ENCODE measurements at places on chromosomes 16 and 17.

DNA sequence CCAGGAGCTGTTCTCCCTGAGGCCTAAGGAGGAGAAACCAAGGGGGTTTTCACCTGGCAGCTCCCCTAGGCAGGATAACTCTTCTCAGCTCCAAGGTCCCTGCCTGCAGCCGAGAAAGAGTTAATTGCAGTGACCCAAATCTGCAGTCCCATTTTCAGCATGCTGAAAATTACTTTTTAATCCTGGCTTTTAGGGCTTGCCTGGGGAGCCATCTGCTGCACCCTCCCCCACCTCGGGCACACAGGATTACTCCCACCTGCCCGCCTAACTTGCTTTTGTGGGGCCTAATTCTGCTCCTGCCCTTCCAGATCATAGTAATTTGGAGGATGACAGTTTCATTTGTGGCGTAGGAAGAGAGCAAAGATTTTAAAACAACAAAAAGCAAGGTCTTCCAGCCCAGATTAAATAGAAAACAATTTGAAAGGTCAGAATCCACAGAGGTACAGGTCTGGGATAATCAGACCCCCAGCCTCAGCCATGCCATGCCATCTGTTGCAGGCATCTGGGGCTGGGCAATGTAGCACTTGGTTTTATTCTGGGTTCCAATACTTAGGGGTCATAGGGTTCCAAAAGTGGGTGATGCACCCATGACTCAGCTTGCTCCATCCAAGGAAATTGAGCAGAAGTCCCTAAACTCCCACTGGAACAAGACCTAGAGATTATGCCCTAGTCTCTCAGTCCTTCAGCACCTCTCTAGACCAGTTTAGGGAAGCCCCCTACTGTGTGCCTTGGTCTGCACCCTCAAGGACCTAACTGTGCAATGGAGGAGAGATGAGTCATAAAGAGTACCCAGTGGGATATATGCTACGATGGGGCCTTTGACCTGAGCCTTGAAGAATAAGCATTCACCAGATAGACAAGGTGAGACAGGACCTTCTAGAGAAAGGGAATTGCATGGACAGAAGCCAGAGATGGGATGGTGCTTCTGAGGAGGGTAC is 64.5 kb upstream of the NLK start:
- no peak for DNase-seq

DNA sequence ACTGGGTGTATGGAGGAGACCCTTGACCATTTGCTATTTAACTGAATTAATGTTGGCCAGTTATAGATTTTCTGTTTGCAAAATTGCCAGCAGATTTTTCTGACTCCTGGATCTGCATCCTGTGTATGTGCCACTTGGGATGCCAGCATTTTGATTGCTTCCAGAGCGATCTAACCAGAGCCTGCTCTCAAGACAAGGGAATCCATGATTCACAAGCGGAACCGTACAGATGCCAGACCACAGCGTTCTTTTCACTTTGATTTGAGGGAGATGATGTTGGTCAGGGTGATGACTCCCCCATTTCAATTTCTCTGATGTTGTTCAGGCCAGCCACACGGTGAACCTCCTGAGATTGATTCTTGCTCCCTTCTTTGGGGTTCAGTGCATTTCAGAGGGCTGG is 228.7 kb downstream of the CDH13 start:
- DNase-seq = peak; percentile 74

GRCh38 chr16:86814256-86814655 is 235.9 kb downstream of the FOXL1 start:
- DNase-seq = no peak

- DNase-seq = no peak
Measured at GRCh38 chr16:7571366-7571765, 238.7 kb downstream of the RBFOX1 start.

DNA sequence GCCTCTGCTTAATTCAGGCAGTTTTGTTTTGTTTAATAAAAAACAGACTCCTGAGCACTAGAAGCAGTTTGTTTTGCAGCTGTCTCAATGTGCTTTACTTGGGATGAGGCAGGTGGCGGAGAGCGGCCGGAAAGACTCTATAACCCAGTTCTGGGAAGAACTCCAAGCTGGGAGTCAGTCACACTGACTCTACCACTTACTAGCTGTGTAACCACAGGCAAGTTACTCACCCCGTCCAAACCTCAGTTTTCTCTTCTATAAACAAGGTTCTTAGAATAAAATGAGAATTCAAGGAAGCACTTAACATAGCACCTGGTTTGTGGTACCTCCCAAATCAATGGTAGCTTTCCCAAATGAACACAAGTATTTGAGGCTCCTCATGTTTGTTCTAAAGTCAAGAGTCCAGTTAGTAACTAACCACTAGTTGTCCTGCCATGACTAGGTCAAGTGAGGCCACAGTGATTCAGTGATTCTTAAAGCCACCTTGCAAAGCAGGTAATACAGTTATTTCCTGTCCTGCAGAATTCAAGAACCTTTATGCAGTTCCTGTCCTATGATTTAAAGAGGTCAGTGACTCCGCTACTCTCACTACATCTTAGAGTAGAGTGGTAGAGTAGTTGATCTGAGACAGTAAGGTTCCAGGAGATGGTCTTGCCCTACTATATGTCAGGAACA is 2.7 kb downstream of the TXNDC17 start:
- DNase-seq = peak; percentile 84

DNA sequence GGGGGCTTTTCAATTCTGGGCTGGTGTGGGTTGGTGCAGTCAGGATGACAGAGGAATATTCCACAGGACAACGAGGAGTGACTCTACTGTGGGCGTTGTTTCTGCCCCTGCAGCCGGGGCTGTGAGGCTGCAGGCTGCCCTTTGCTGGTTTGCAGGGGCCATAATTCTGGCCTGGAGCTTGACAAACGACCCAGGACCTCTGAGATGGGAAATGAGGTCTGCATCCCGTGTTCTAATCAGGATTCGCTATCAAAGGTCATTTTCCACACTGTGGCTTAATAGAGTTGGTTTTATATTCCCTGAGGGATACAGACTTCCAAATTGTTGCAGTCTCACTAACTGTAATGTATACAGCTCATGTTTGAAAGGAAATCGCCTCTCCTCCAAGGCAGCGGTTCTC is 180.9 kb downstream of the RPTOR start:
- no peak for DNase-seq

- no peak for DNase-seq
Measured at GRCh38 chr16:48087639-48088038, 68.2 kb downstream of the ABCC12 start.

DNA sequence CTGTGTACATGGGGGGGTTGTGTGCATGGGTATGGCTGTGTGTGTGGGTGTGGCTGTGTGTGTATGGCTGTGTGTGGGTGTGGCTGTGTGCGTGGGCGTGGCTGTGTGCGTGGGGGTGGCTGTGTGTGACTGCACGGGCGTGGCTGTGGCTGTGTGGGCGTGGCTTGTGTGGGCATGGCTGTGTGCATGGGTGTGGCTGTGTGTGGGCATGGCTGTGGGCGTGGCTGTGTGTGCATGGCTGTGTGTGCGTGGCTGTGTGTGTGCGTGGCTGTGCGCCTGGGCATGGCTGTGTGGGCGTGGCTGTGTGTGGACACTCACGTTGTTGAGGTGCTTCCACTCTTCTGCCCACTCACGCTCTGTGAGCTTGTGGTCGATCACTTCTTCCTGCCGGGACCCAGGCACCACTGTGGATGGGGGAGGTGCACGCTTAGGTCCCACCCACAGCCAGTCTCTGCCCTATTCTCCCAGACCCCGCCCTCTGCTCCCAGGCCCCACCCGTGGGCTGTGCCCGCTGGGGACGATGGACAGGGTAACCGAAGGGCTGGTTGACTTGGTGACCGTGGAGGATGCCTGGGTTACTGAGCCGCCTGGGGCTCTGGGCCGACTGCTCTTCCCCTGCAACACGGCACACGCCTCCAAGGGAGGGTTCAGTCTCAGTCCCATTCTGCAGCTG is 16.0 kb upstream of the PABPN1L start:
- no peak for DNase-seq

DNA sequence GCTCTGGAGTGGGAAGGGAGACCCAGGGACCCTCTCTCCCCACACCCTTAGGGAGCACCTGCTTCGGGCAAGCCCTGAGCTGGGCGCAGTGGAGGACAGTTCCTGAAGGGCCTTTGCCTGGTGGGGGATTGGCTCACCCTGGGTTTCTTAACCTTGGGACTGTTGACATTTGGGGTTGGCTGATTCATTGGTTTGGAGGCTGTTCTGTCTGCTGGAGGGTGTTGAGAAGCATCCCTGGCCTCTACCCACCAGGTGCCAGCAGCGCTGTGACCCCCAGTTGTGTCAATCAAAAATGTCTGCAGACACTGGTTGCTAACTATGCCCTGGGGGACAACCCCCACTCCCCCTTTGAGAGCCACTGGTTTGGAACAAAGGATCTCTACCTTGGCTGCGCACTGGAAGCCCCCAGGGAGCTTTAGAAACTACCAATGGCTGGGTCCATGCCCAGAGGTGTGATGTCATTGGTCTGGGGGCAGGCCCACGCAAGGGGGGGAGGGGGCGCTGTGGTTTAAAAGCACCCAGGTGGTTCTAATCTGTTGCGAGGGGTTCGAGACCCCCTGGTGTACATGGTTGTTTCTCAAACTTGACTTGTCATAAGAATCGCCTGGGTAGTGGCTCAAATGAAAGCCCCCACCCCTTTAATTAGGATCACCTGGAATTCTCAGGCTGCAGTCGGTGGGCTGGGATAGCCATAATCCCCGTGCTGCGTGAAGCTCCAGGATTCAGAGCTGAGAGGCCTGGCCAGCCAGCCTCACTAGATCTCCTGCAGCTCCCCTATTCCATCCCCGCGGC is 151.9 kb upstream of the GSE1 start:
- DNase-seq = peak; percentile 70

DNA sequence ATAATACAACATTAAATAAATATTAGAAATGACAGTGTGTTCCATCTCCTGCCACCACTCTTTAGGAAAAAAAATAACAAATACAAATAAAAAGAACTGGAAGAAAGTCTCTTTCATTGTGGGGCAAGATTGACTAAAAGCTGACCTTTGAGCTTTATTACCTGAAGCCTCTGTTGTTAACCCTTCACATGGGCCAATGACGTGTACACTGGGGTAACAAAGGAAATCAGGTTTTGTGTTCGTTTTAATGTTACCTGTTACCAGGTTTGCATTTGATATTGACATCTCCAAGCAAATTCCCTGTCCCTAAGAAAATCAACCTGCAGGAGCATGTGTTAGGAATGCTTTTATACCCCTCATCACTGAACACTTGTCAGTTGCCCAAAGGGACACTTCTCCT is 39.0 kb downstream of the NLK start:
- DNase-seq = no peak

GRCh38 chr17:20280051-20280450 is 187.3 kb downstream of the LGALS9B start:
- DNase-seq = no peak
